ENCODE measurements at places on chromosomes 2 and 18.

GRCh38 chr18:66638856-66639629 lies 35.2 kb upstream of the CDH19 start:
- no peak for DNase-seq

DNA sequence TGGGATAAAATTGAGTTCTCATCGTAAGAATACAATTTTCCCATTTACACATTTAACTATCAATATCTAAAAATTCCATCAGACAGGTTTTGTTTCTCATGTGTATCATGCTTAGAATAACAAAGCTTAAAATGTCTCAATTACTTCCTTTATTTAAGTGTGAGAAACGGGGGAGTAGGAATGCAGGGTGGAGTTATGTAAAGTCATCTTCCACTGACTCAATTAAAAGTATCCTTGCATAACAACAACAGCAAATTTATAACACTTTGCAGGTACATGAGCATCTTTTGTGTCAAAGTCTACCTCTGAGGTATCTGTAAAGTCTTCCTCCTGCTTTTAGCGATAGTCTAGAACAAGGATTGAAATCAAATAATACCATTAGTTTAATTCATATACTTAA lies 327.1 kb downstream of the EPHA4 start:
- no peak for DNase-seq

DNA sequence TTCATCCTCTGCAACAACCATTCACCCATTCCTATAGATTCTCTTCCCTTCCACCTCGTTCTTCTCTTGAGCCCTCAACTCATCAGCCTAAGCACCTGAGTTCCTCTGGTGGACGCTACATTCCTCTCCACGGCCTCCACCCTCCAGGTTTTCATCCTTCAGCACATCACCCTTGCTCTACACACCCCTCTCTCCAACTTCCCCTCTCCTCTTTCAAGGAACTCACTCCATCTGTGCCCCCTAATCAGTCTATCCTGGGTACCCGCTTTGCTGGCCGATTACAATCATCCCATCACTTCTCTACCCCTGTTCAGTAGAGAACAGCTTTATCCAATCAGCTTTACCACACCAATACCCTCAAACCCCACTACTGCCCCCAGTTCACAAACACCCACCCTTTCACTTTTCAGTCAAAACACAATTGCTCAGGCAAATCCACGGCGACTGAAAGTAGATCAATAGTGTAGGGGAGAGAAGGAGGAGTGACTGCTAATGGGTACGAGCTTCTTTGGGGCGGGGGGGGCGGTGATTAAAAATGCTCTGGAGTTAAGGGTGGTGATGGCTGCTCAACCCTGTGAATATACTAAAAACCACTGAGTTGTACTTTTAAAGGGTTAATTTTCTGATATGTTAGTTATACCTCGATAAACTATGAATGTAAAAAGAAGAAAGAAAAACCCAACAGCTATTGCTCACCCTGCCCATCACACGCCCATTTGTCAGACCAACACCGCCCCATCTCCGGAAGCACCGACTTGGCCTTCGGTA lies 857 bp downstream of the DYM start:
- DNase-seq = no peak

DNA sequence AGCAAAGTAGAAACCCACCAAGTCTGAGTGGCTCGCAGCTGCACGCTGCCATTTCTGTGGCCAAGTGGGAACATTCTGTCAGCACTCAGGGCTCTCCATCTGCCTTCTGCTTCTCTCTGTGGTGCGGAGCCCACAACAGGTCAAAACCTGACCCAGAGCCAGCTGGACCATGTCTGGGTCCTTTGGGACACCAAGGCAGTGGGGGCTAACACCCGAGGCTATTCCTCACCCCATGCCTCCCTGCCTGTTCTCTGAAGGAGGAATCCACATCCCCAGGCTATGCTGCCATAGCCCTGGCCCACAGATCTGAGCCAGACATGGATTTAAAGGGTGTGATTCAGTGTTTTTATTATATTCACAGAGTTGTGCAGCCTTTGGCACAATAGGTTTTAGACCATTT lies 86.4 kb downstream of the SNTG2 start:
- DNase-seq = no peak

GRCh38 chr18:45207328-45207727 lies 407.9 kb upstream of the SLC14A2 start:
- DNase-seq = no peak

DNA sequence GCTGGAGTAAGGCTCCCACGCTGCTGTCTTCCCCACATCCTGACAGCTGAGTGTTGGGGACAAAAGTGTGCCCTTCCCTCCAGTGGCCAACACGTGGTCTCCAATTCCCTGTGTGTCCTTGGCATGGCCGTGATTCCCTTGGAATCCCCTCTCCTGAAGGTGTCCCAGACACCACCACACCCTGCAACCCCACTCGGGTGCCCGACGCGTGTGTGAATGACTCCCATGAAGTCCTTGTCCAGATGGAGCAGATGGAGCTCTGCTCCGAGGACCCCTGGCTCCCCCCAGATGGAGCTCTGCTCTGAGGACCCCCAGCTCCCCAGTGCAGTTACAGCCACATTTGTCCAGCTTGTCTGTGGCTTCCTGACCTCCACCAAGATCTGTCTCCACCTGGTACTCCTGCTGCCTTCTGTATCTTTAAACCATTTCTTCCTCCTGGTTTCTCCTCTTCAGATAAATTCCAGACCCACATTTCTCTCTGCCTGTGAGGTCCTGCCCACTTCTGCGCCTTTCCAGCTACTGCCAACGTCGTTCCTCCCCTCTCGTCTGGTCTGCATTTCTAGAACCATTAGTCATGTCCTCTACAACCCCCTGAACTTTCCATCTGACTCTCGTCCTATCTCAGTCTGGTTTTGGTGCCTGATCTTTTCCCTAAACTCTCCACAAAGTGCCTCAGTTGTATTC lies 86.8 kb upstream of the PXDN start:
- no peak for DNase-seq

- no peak for DNase-seq
These were observed 165.4 kb upstream of the SLC1A4 start for GRCh38 chr2:64823794-64824193.

- no peak for DNase-seq
These were observed 120.4 kb downstream of the PDCL3 start for GRCh38 chr2:100683231-100683630.

GRCh38 chr2:222930862-222931261 lies 70.0 kb downstream of the ACSL3 start:
- DNase-seq = no peak

- DNase-seq = no peak
These were observed 276.2 kb downstream of the RNF144A start for GRCh38 chr2:7193457-7193856.

GRCh38 chr2:23360571-23361125 lies 24.3 kb upstream of the KLHL29 start:
- no peak for DNase-seq

GRCh38 chr2:179349670-179350303 lies 85.2 kb upstream of the SESTD1 start:
- no peak for DNase-seq

DNA sequence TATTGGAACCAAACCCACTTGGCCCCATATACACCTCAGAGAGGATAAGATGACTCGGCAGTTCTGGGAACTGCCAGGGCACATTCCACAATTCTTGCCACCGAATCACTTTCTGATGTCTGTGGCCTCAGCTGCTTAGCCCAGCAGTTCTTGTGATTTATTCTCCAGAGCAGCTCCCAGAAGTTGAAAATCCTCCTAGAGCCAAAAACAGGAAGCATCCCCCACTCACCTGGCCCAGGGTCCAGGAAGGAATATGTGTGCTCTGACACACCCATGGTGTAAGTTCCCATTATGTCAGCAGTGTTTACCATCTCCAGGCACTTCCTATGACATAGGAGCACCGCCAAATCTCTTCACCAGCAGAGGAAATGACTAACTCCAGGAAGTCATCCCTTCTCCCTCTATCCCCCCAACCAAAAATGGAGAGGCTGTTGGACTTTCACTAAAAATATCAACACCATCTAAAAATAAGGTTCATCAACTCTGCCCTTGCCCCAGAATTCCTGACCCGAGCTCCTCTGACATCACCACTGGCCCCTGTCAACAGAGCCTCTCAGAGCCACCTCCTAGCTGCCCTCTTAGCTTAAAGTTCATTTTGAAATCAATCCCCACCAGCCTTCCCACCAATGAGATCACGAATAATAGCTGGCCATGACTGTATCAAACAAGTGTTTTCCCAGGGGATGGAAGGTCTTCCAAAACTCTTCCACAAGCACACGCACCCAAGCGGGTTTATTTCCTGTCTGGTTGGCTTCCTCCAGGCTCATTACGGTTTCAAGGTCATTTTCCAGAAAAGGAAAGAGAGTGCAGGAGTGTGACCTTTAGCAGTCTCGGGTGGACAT lies 223.1 kb upstream of the PARD3B start:
- DNase-seq = no peak

DNA sequence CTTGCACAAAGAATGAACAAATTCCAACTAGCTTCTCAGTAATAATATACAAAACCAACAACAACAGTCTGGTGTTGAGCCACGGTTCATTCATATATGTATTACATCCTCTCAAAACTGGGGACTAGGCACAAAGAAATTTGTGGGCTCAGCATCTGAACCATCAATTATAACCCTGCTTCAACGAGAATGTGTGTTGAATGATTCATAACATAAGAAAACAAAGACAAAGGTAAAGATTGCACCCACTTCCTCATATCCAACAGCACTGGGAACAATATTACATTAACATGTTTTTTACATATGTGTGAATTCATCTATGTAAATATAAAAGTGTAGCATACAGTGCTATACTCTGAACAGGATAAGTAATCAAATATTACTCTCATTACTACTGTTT lies 144.8 kb downstream of the CDH2 start:
- no peak for DNase-seq

- no peak for DNase-seq
These were observed 821 bp upstream of the EML6 start for GRCh38 chr2:54722641-54723040.

DNA sequence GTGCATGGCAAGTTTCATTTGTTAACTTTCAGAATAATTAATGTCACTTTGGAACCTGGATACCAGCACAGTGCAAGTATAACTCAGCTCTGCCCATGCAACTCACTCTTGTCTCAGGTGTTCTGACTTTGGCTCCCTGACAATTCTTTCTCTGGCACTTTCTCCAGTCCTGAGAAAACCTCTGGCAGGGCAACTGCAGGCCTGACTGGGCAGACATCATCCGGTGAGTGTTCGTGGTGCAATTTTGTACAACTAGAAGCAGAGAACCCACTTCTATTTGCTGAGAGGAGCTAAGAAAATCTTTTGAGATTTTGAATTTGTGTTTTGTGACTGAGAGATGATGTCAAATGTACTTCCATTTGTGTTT lies 143.0 kb downstream of the AQP4 start:
- DNase-seq = no peak

GRCh38 chr2:79935771-79936657 lies 368.5 kb downstream of the LRRTM1 start:
- peak; percentile 44 for DNase-seq

DNA sequence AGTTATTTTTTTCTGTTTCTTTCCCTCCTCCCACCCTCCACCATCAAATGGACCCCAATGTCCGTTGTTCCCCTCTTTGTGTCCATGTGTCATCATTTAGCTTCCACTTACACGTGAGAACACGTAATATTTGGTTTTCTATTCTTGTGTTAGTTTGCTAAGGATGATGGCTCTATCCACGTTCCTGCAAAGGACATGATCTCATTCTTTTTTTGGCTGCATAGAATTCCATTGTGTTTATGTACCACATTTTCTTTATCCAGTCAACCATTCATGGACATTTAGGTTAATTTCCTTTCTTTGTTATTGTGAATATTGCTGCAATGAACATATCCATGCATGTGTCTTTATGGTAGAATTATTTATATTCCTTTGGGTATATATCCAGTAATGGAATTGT lies 91.3 kb upstream of the TNP1 start:
- no peak for DNase-seq

DNA sequence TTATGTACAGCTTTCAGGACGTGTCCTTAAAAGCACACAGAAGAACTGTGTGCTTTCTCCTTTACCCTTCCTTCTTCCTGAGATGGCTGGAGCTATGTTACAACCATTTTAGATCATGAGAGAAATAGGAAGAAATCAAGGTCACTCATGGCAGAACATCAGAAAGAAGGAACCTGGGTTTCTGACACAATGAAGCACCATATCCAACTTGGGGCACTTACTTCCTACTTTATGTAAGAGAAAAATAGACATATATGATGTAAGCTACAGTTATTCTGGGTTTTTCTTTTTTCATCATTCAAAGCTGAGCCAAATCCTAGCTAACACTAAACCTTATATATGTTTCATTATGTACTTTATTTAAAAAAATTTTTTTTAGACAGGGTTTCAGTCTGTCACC lies 79.5 kb downstream of the FAM161A start:
- DNase-seq = no peak

GRCh38 chr18:55780586-55781071 lies 192.6 kb upstream of the TCF4 start:
- no peak for DNase-seq

DNA sequence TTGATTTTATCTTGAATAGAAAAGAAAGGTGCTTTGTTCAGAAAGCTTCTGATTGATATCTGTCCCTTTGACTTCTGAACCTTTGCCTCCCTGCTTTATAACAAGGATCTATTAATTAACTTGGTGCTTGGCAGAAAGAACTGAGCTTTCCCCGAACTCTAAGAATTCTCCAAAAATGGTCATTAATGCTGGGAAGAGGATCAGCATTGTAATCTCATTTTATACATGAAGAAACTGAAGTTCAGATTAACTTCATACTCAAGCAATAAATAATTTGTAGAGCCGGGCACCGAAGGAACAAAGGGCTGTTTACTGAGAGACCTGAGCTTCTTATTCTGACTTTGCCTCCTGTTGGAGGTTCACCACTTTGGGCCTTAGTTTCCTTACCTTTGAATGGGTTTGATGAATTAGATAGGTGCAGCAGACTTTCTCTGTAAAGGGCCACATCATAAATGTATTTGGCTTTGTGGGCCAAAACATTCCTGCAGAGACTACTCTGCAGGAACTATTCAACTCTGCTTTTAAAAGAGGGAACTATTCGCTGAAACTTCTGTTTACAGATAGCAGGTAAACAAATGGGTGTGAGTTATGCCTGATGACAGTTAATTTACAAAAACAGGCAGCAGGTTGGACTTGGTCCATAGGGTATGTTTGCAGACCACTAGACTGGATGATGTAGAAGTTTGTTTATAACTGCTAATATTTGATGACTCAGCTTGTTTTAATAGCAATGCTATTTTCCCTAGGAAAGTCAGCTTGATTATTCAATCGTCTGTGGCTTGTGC lies 272.9 kb downstream of the TGIF1 start:
- DNase-seq = no peak

- no peak for DNase-seq
These were observed 18.6 kb downstream of the FOSL2 start for GRCh38 chr2:28411166-28411755.

DNA sequence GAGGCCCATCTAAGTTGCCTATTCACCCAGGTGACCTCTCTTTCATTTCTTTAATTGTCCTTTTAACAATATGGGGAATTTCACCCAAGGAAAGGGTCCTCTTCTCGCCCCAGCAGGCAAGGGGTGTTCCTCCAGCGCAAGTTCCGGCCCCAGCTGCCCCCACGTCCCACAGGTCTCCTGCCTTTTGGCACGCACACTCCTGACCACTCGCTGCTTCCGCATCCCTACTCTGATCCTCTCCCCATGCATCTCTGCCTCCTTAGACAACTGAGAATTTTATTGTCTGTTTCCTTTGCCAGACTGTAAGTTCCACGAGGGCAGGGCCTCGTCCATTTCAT lies 684 bp upstream of the ARPC2 start:
- no peak for DNase-seq
